Cerebellar nuclear complex (tissue), 1 donor: ENCODE measurements at places on chromosomes 1 and 21.
A peak's percentile ranks its signal among the peaks of the same experiment; 100 is the strongest.

DNA sequence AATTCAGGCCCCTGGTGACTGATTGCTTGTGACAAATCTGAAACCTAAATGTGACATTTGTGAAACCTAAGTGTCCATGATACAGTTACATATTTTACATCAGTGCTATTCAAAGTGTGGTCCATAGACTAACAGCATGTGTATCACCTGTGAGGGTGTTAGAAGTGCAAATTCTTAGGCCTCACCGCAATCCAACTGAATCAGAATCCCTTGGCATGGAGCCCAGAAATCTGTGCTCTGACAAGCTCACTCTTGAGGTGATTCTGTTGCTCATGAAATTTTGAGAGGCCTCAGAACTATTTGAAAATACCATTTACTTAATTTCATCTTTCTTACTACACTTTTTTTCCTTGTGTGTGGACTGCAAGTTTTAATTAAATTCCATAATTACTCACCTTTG, 587.9 kb downstream of the ADGRL2 start:
- no peak for DNase-seq

GRCh38 chr1:225446595-225446960, 18.7 kb upstream of the LBR start:
- no peak for DNase-seq

DNA sequence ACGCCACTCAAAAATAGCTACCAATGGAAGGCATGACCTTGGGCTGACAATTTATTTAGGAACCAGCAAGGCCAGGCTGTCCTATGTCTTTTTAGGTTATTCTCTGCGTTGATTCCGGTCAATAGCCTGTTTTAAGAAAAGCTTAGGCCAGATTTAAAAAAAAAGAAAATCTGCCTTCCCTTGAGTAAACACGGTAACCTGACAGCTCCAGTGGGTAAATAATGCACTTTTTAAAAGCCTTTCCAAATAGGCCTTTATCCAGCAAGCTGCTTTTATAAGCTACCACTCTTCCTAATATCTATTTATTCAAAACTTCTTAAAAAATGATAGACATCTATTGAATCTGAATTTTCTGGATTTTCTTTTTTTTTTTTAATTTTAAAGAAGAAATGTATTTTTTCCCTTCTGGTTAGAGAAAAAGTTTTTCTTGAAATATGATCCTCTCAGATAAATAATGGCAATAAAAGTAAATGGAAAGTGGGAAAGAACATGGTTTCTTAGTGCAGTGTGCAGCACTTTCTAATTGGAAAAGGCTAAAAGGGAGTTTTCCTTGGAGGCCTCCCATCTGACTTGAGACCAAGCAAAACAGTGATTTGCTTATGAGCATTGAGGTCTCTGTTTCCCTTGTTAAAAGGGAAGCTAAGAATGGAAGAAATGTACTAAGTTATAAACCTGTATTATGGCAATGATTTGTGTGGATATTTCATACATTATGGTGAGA, 281.0 kb upstream of the RUNX1 start:
- no peak for DNase-seq

DNA sequence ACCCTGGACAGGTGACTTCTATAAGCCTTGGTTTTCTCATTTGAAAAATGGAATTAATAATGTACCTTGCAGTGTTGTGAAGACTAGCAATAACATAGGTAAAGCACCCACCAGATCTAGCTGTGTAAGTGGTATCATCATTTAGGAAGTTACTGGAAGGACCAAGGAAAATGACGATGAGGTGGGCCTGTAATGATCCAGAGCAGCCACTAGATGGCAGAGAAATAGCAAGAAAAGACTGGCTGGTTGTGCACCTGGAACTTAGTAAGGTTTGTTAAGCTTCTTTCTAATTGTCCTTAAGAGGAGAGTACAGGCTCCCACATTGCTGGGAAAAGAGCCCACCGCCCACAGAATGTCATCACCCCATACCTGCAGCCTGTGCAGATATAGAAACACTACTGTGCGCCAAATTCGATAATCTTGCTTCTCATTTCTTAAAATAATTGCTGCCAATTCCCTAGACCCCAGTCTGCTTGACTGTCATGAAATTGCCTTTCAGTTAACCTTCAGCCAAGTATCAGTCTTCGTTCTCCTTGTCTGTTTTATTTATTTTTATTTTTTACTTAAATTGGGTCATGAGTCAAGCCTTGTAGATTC, 37.2 kb downstream of the WNT4 start:
- peak; percentile 7 for DNase-seq

GRCh38 chr1:44855742-44856141, 12.7 kb upstream of the PTCH2 start:
- DNase-seq, result no peak

GRCh38 chr1:246674049-246674448, 50.2 kb upstream of the SCCPDH start:
- no peak for DNase-seq

DNA sequence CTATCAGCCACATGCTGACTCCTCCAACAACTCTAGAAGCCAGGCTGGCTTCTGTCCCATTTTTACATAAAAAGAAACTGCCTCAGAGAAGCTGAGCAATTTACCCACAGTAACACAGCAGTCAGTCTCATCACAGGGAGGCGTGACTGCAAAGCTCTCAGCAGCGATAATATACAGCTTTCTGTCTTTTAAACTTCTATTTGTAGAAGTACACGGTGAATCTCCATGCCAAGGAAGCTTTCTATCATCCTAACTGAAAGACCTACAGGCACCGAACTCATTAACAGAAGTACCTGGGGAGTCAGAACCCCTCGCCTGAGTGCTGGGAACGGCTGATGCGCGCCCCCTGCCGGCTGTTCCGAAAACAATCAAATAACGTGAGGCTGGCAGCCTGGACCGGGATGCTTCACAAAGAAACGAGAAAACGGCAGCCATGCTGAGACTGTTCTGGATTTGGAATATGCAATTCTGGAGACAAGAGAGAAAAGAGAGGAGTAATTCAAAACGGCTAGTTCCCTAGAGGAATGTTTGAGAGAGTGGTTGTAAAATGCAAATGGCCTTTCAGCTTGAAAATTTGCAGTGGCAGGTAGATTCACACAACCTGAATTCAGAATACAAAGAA, 43.5 kb upstream of the RAB4A start:
- DNase-seq, result peak; percentile 21

DNA sequence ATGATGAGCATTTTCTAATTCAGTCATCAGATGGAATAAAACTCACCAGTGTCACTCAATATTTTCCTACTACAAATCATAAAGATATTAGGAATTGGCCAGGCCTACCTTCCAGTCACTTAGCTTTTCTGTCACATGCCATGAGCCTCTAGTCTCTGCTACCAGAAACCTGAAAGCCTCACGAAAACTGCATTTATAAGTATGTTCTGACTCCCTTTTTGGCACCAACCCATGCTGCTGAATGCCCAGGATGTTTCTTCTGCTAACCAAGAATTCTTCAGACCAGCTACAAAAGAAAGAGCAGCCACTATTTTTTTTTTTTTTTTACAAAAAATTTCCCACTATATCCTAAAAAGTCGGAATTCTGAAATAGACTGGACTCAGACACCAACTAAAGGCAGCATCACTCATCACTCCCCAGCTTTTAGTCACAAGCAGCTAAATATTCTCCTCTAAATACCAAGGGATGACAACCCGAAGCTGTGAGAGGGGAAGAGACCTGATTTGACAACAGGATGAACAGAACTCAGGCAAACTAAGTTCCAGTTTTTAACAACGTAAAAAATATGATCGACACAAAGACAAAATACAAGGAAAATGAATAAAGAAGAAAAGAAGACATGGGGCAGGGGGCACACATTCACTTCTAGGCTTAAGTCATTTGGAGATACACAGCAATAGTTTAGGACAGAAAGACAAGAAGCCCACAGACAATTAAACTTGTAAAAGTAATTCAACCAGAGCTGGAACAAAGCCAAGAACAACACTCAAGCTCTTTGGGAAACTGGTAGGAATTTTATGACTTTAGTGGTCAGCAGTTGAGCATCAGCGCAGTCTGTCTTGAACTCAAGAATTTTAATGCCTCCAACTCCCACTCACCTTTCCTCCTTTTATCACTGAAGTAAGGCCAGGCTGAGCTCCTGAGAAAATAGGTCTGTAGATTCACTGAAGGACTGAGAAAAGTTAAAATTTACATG, 1.7 kb downstream of the DCAF8 start:
- no peak for DNase-seq

GRCh38 chr1:236989290-236990051, 14.8 kb downstream of the MT1HL1 start:
- no peak for DNase-seq

DNA sequence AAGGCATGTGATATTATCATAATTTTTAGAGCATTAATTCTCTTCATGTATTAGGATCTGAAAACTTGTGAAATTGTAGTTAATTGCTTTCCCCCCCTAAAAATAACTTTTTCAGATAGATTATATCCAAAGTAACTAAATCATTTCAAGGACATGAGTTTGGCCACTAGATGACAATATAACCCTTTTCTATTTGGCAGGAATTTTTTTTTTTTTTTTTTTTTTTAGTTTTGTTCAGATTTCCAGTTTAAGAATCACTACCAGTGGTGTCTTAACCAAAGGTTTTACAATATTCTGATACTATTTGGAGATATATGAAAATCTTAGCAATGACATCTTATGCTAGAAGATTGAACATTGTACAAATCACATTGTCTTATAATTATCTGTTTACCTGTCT, 370.8 kb downstream of the AMY1C start:
- DNase-seq, result no peak

DNA sequence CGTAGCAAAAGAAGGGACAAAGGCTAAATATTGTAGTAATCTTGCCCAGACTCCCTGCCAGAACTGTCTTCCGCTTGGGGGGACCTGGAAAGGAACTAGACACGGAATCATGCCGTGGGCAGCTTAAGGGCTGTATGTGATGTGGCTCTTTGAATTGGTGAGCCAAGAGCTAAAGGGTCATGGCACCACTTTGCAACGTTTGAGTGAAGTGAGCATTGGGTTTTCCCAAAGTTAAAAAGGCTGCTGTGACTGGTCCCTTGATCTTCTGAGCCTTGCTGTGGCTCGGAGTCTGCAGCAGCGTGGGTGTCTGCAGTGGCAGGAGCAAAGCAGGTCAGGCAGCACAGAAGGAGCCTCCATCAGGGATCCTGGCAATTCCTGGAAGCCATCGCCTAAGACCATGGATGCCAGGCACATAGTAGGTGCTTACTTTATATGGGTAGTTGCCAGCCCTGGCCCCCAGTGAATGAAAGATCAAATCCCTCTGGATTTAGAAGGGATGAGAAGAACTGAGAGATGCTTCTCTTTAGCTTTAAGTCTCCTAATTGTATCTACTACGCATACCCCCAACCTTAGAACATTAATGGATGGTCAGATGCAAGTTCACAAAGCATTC, 1.8 kb downstream of the SMYD2 start:
- no peak for DNase-seq

DNA sequence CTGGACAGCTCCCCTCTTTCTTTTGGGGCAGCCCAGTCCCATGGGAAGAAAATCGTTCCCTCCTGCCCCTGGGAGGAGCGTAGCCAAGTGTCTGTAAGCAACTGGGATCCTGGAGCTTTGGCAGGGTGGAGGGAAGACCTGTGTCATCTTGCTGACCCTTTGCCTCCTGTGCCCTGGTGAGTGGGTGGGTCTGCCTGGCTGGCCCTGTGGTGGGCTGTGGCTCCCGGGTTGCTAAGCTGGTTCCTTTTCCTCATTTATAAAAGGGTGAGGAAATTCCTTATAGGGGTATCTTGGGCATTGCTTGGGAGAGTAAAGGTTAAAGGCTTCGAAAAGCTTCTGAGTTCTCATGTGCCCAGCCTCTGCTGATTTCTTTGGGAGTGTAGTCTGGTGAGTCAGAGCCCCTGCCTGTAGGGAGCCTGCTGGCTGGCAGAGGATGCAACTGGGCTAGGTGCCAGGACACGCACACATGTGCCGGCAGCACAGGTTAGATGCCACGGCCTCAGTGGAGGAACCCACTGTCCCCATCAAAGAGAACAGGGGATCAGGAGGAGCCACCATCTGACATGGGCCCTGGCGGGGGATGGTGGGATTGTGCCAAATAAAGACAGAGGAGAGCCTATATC, 85.2 kb downstream of the ARHGEF10L start:
- DNase-seq, result no peak

GRCh38 chr1:92473781-92474495, 12.8 kb downstream of the GFI1 start:
- no peak for DNase-seq

GRCh38 chr21:33185852-33186251, 43.9 kb upstream of the IFNAR2 start:
- DNase-seq, result no peak

DNA sequence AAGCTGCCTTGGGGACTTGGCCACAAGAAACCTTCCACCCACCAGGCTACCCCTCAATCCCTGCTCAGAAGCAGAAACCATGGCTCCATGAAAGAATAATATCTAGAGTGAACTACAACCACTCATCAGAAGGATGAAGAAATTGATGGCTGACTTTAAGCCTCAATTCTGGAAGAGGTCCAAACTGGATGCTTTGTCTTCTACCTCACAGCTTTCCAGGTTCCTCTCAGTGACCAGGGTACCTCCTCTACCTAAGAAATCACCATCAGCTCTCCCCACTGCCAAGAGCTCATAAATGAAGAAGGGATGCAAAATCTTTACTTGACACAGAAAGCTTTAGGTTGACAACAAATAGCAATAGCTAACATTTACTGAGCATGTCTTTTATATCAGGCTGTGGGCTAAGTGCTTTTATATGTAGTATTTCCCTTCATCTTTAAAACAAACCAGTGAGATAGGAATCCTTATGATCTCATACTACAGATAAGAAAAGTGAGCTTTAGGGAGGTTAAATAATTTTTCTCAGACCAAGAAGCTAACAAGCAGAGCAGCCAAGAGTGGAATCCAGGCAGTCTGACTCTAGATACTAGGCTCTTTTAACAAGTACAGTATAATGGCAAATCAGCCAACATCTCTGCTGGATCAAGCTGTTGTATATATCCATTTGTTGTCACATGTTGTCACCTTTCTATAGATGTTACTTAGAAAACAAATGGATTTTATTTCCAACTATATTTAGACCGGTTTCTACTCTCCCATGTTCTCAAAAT, 243.0 kb upstream of the SGIP1 start:
- no peak for DNase-seq

GRCh38 chr1:189708674-189709073, 769.0 kb downstream of the BRINP3 start:
- no peak for DNase-seq

GRCh38 chr21:29187944-29188343, 57.5 kb downstream of the MAP3K7CL start:
- peak; percentile 7 for DNase-seq

DNA sequence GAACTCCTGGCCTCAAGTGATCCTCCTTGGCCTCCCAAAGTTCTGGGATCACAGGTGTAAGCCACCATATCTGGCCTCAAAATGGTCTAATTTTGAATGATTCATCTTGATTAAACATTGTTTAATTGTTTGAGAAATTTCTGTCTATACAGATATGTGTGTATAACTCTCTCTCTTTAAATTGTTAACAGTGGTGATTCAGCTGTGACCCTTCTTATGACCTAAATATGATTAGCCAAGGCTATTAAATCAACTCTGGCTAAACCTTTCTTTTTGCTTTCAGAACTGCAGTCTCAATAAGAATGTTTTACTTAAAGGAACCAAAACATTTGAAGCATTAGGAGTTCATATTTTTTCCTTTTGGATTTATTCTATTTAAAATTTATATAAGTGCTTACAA, 19.2 kb upstream of the B3GALT5 start:
- DNase-seq, result no peak

GRCh38 chr1:192811594-192812239, 2.9 kb downstream of the RGS2 start:
- no peak for DNase-seq

- no peak for DNase-seq
These were observed 726 bp downstream of the TACSTD2 start for GRCh38 chr1:58576325-58576726.

- no peak for DNase-seq
These were observed 12.4 kb downstream of the CFHR2 start for GRCh38 chr1:196955926-196956325.

- no peak for DNase-seq
These were observed 27.0 kb downstream of the PROX1 start for GRCh38 chr1:214014730-214015129.
